Right renal pelvis (tissue), 4 donors: ENCODE measurements at places on chromosomes 16 and 17. TPM values are rescaled to one million over a fixed set of nuclear protein-coding genes. Genes with fewer than 3 reads are reported as not detected.
A peak's percentile ranks its signal among the peaks of the same experiment; 100 is the strongest.

Gene HS3ST3B1
- polyA plus RNA-seq: 32.7 TPM

Gene ZP2
- 0.16 TPM for polyA plus RNA-seq

Gene CES2
- polyA plus RNA-seq: 45.2 TPM

Gene STX1B
- polyA plus RNA-seq: 2.1 TPM

Gene ARHGAP44
- 7.8 TPM for polyA plus RNA-seq

Gene TADA2A
- 14.2 TPM for polyA plus RNA-seq

Gene CCDC40
- polyA plus RNA-seq: 13.0 TPM

Gene CCL8
- polyA plus RNA-seq: 0.05 TPM

Gene ADORA2B
- 4.2 TPM for polyA plus RNA-seq

Gene SLC47A2
- polyA plus RNA-seq: 6.8 TPM

Gene LPO
- 0.10 TPM for polyA plus RNA-seq

Gene NAGPA
- polyA plus RNA-seq: 8.7 TPM

Gene RNF40
- polyA plus RNA-seq: 134 TPM

Gene ZDHHC1
- polyA plus RNA-seq: 15.3 TPM

DNA sequence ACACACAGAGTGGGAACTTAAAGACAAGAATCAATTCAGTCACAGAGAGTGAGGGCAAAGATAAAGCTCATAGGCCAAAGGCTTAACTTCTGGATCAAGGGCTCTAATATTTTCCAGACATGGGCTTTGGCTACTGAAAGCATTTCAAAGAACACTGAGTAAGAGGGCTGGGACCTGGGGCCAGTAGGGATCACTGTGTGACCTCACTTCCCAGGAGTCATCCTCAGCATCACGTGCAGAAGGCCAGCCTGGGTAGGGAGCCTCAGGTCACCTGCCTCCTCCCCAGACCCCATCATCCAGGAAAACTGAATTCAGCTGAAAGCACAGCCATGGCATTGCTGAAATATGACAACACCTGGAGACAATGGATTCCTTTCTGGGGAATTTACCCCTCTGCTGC is 163.5 kb downstream of the RAB11FIP4 start:
- no peak for DNase-seq

GRCh38 chr16:80174416-80174815 is 366.4 kb upstream of the DYNLRB2 start:
- no peak for DNase-seq

DNA sequence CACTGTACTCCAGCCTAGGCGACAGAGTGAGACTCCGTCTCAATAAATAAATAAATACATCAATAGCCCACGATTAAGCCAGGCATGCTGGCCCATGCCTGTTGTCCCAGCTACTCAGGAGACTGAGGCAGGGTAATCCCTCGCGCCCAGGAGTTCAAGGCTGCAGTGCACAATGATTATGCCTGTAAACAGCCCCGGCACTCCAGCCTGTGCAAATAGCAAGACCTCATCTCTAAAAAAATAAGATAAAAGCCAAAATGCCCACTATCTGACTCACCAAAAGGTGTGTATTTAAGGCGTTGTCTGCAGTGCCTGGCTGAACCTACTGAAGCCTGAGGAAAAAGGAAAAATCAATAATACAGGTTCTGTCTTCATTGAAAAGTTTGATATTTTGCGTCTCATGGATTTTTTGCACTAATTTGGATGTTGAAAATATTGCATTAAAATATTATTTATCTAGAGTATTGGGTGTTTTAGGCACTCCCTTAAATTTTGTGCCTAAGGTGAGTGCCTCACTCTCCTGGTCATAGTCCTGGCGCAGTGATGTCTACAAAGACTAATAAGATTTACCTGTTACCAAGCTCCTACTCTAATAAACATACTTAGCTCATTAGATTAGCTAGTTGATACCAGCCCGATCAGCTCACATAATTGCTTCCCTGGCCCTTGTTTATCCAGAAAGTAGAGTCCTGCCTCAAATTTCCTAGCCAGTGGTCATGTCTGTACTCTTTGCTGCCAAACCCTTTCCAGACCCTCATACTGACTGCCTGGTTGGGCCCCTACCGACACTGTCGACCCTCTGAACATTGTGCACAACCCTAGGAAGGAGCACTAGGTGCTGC is 24.7 kb upstream of the TOB1 start:
- DNase-seq: no peak

DNA sequence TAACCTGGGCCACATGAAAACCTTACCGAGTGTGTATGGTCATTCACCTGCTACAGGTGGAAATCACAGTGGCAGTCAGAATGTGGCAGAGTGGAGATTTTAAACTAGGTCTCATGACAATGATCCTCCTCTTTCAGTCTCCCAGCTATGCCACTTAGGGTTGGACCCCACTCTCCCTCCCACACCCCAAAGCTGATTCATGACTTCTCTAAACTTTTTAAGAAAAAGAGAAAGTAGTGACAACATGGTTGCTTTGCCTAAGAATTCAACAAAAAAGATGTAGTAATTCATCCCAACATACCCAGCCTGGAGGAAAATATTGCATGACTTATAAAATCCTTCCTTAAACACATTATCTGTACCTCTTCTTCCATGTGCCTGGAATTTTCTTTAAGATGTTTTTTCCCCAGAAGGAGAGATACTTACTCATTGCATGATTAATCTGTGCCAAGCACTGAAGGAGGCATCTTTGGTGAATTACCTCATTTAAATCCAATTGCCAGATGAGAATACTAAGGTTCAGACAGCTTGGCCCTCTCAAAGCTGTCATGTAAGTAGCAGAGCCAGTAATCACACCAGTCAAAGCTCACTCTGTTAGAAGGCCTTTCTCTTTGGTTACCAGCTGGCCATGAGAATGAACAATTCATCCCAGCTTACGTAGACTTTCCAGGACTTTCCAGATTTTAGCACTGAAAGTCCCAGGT is 119.9 kb downstream of the COPRS start:
- no peak for DNase-seq

GRCh38 chr16:55248058-55248457 is 75.9 kb upstream of the IRX6 start:
- no peak for DNase-seq

DNA sequence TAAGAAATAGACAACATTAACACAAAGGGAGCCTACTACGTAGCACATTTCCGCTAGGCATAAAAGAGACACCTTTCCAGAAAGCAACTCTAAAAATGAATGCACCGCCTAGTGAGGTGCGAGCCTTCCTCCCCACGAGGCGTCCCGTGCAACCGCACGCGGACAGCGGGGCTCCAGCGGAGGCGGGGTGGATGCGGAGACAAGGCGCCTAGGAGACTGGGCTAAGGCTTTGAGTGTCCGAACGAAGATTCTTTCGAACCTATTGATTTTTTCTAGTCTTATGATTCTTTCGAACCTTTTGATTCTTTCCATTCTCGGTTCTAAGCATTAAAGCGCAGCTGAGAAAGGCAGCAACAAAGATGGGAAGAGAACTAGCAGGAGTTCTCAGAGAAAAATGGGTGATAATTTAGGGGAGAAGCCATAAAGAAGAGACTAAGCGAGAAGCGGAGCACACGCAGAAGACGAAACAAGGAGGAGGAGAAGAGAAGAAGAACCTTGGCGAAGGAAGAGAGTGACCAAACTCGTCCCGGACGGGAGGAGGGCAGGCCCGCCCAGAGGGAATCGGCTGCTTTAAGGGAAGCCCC is 394 bp upstream of the CPD start:
- no peak for DNase-seq

DNA sequence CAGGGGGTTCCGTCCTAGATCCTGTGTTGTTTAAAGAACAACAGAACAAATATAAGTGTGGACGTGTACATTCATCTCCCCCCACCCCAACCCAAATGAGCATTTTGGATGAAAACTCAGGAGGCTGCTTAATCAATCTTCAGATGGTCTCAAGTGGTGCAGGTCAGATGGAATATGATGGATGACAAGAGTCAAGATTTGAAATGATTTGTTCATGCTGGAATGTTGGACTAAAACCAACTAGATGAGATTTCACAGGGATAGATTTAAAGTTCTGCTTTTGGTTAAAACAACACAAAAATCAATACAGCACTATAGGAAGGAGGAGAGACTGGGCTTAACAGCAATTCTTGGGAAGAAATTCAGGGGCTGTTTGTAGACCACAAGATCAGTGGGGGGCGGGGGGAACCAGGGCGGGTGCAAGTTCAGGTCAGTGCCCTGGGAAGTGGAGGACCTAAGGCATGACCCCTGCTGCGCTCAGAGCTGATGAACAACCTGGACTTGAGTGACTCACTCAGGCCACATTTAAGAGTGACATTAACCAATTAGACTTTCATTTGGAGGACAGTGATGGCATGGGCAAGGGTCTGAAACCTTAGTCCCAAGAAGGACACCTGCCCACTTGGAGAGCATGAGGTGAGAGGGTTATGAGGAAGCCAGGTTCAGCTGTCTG is 15.1 kb downstream of the TTYH2 start:
- DNase-seq: no peak

GRCh38 chr17:9725575-9725974 is 65.8 kb downstream of the DHRS7C start:
- DNase-seq: no peak

DNA sequence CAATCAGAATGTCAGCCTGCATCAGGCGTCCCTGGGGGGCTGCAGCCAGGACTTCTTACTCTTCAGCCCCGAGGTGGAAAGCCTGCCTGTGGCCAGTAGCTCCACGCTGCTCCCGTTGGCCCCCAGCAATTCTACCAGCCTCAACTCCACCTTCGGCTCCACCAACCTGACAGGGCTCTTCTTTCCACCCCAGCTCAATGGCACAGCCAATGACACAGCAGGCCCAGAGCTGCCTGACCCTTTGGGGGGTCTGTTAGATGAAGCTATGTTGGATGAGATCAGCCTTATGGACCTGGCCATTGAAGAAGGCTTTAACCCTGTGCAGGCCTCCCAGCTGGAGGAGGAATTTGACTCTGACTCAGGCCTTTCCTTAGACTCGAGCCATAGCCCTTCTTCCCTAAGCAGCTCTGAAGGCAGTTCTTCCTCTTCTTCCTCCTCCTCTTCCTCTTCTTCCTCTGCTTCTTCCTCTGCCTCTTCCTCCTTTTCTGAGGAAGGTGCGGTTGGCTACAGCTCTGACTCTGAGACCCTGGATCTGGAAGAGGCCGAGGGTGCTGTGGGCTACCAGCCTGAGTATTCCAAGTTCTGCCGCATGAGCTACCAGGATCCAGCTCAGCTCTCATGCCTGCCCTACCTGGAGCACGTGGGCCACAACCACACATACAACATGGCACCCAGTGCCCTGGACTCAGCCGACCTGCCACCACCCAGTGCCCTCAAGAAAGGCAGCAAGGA is 10.4 kb downstream of the NFE2L1 start:
- no peak for DNase-seq

DNA sequence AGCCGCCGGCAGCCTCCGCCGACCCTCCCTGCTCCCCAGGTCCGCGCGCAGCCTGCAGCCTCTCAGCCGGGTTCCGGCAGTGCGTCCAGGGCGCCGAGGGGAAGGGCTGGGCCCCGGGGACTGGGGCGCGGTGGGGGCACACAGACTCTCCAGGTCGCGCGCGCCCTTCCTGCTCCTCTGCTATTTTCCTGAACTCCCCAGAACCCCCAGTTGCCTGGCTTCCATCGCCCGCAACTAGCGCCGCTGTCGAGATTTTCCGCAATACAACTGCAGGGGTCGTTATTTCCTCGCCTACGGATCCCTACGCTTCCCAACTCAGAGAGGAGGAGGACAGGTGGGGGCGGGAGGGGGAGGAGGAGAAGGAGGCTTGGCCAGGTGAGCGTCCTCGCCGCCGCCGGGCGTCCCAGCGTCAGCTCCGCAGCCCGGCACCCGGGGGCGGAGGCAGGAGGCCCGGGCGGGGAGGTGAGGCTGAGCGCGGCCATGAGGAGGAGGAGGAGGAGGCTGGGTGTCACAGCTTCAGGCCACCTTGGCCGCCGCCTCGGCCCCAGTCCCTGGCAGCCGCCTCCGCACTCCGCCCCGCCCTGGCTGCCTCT is at the start of gene CA10:
CA10 (minus strand) TSS at position 265 of the 593 bp plus-strand sequence.
- no peak for DNase-seq

GRCh38 chr16:55955845-55956244 is 80.7 kb upstream of the CES5A start:
- DNase-seq: no peak

- DNase-seq: no peak
These were observed 22.6 kb downstream of the LGALS3BP start for GRCh38 chr17:78957128-78957527.

DNA sequence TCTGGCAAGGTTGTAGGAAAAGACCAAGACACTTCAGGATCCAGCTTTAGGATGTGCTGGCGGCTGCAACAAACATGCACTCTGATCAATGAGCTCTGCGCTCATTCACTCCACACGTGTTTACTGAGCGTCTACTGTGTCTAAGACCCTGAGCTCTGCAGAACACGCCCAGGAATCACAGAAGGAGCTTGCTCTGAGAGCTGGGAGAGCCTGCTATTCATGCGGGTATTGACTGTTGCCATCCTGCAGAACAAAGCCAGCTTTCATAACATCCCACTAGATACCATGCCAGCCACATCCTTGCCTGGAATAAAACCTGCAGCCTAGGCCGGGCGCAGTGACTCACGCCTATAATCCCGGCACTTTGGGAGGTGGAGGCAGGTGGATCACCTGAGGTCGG is 44.1 kb downstream of the NXN start:
- DNase-seq: no peak

GRCh38 chr17:39738983-39739884 is 1.5 kb downstream of the GRB7 start:
- peak; percentile 85 for DNase-seq

GRCh38 chr16:12501707-12502457 is 301.8 kb downstream of the CPPED1 start:
- DNase-seq: no peak

- no peak for DNase-seq
These were observed 81.7 kb downstream of the ZDHHC7 start for GRCh38 chr16:84929421-84930297.

DNA sequence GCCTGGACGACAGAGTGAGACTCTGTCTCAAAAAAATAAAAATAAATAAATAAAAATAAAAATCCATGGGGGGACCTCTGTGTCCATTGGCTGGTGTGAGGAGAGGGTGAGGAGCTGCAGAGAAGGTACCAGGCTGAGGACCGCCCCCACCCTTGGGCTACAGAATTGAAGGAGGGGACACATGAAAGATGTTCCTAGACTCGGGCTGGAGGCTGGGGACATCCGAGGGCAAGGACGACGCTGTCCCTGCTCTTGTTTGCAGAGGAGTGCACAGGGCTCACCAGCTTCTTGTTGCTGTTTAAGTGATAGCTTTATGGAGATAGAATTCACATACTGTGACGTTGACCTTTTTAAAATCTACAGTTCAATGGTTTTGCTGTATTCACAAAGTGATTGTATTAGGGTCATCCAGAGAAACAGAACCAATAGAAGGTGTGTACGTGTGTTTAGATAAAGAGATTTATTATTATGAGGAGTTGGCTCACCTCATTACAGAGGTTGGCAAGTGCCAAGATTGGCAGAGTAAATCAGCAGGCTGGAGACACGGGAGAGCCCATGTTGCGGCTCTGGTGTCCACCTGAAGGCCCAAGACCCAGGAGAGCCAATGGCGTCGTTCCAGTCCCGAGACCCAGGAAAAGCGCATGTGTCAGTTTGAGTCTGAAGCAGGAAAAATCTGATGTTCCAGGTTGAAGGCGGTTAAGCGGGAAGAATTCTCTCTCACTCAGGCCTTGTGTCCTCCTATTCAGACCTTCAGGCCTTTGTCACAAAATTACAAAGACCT is 320.7 kb downstream of the SEC14L1 start:
- no peak for DNase-seq
